ENCODE measurements at places on chromosomes 1 and 21.

- no peak for DNase-seq
These were observed 1.0 kb downstream of the ALDH4A1 start for GRCh38 chr1:18901147-18901951.

DNA sequence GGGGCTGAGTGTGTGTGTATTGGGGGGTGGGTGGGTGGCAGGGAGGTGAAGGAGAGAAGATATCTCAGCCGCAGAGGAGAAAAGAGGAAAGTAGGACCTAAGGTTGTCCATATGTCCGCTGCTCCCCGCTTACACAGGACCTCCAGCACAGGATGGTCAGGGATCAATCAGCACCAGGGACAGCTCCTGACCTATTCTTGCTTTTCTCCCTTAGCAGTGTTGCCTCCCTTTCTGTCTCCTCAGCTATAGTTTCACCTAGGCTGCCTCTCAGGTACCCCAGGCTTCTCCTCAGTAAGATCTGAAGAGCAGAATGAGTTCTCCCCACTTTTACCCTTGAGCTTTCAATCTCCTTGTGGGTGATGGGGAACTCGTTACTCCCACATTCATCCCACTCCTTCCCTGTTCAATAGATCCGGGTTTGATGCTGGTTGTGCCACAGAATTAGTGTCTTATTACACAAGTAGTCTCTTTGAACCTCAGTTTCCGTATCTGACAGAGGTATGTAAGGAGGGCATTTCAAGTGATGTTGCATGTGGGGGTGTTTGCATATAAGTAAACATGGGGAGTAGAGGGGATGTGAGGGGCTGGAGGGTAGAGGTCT lies 1.4 kb upstream of the DPH2 start:
- DNase-seq, result no peak

DNA sequence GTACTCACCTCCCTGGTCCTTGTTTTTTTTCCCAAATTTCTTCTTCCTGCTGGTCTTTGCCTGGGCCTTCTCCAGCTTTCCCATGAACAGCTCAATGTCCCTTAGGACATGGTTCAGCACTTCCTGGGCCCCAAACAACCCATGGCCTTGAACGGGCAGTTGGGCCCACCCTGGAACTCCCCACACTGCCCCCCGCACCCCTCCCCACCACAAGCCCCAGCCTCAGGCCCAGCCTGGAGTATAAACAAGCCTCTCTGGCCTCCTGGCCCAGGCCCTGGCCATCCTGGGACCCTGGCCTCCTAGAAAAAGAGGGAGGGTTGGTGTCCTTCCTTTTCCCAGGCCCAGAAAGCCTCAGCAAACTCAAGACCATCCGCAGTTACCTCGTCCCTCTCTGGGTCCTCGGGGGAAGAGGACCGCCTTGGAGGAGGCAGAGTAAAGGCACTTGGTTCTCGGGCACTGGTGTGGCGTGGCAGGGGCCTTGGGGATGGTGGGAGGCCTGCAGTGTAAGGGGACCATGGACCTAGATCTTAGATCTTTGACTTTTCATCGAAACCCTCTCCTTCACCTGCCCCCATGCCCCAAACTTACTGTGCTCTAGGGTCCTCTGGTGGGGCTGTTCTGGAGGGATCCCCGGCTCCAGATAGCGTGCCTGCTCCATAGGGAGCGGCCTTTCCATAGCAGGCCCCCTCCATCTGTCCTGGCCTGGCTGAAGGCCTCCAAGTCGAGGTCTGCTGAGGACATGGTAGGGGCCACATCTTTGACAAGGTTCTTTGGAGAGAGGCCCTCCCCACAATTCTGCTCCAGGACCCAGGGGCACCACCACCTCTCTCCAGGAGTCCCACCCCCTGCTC lies 5.6 kb downstream of the EPS8L3 start:
- DNase-seq, result no peak

DNA sequence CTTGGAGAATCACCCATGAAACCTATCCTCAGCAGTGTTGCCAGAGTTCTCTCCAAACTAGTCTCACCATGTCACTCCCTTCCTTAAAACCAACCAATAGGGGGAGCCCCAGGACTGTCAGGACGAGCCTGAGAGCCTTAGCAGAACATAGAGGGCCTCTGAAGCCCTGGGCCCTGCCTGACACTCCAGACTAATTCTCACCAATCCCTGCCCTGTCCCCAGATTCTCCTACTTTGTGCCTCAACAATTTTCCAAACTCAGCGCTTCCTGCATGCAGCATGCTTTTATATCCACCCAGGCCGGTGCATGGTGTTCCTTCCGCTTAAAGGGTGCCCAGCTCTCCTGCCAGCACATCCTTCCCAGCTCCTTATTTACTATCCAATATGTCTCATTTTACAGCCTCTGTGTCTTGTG lies 42.7 kb downstream of the HSD3B1 start:
- DNase-seq, result peak; percentile 83

- no peak for DNase-seq
These were observed 180.0 kb upstream of the NEGR1 start for GRCh38 chr1:72462186-72462905.

GRCh38 chr1:41650028-41650880 lies 165.8 kb upstream of the EDN2 start:
- DNase-seq, result no peak

- no peak for DNase-seq
These were observed 9.8 kb downstream of the PAX7 start for GRCh38 chr1:18640228-18641004.

DNA sequence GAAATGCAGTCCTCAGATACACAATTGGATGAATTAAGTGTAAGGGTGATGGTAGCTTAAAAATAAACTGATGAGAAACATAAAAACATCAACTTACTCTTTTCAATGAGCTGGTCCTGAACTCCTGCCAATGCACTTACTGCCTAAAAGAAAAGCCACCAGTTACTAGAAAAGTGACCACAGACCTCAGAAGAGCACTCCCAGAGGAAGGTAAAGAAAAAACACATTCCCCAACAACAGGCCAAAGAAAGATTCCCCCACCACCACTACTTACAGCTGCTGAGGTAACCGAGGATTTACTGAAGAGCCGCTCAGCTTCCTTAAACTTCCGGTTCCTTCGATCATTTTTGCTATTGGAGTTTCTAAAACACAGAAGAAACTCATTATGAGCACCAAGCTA lies 5.4 kb downstream of the MEAF6 start:
- DNase-seq, result no peak

DNA sequence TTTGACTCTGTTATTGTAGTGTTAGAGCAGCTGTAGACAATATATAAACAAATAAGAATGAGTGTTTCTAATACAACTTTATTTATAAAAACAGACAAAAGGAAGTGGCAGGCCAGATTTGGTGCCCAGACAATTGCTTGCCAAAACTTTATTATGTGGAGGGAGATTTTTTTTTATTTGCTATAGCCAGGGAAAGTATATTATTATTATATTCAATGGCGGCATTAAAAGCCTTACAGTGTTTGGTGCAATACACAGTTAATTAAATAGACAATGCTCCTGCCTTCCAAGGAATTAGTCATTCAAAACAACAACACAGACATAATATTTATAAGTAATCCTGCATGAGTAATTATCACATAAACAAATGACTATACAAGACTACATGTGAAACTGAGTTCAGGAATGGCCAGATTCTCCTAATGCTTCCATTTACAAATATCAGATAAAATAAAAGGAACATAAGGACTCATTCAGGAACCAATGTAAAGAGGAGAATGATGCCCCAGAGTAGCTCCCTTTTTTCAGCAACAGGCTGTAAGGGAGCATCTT lies 10.6 kb upstream of the RC3H1 start:
- DNase-seq, result no peak

DNA sequence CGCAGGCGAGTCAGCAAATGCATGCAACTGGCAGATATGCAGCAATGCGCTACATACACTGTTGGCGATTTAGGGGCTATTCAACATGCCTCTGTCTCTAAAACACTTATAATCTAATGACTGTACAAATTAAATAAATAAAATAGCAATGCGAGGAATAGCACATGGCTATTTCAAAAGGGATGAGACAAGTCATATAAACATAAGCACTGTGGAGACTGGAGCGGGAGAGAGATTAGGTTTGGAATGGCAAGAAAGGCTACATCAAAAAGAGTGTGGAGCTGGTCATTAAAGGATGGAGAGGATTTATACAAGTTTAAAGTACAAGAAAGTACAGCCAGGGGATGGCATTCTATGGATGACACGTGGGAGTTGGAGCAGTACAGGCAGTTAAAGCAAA lies 523.5 kb upstream of the CAMK1G start:
- DNase-seq, result no peak

DNA sequence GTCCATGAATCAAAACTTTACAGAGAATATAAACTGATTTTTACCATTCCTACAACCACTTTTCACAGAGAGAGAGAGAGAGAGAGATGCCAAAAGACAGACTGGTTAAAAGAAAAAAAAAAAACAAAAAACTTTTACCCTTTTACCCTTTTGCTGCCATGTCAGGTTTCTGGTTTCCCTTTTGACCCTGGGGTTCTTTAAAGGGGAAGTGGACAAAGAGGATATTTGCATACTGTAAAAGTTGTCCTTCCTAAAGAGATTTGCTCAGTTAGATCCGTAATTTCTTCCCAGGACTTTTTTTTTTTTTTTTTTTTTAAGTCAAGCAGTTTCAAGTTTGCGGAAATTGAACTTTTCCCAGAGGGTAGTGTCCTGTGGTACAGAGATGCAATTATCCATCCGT lies 287.8 kb upstream of the RGS18 start:
- no peak for DNase-seq

- no peak for DNase-seq
These were observed 33.4 kb downstream of the FAM78B start for GRCh38 chr1:166133276-166133841.

- DNase-seq, result no peak
These were observed 34.1 kb downstream of the EGLN1 start for GRCh38 chr1:231387770-231388669.

DNA sequence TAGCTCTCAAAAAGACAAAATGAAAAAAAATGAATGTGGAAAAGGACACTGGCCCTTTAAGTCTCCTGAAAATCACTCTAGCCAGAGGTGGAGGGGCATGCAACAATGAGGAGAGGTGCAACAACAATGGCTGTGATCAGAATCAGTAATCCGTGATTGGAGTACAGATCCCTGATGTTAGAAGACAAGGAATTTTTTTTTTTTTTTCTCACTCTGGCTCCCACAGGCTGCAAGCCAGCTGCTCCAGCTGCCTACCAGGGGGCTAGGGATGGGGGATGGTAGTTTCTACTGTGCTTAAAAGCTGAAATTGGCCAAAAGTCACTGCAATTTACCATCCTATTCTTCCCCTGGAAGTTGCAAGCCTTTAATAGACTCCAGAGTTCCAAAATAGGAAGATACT lies 54.5 kb downstream of the STYXL2 start:
- DNase-seq, result no peak

DNA sequence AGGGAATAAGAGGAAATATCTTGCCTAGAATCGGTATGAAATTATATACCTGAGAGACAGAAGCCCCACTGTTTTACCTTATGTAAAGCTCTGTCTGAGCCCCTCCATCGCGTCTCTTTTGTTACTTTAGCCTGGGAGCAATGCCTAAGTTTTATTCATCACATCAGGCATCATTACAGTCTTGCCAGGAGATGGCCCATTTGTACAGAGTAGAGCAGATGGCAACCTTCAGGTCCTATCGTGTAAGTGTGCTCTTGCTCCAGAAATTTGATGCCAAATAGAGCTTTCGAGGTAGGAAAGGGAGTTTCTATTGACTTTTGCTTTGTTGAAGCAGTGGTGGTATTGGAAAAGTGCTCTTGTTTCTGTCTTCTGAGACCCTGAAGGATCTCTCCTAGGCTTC lies 24.9 kb downstream of the CFAP126 start:
- no peak for DNase-seq

- no peak for DNase-seq
These were observed 131.2 kb downstream of the TRABD2B start for GRCh38 chr1:47865881-47866535.

GRCh38 chr1:114707604-114708003 lies 9.0 kb downstream of the NRAS start:
- no peak for DNase-seq

GRCh38 chr1:183368213-183369108 lies 49.7 kb downstream of the NMNAT2 start:
- no peak for DNase-seq

- no peak for DNase-seq
These were observed 2.2 kb downstream of the TOMM40L start for GRCh38 chr1:161228032-161228431.

- DNase-seq, result no peak
These were observed 2.3 kb downstream of the ANP32E start for GRCh38 chr1:150233359-150234308.

GRCh38 chr1:171173069-171173468 lies 12.0 kb upstream of the FMO2 start:
- no peak for DNase-seq

- peak; percentile 34 for DNase-seq
These were observed 441 bp downstream of the YARS1 start for GRCh38 chr1:32816676-32817158.

DNA sequence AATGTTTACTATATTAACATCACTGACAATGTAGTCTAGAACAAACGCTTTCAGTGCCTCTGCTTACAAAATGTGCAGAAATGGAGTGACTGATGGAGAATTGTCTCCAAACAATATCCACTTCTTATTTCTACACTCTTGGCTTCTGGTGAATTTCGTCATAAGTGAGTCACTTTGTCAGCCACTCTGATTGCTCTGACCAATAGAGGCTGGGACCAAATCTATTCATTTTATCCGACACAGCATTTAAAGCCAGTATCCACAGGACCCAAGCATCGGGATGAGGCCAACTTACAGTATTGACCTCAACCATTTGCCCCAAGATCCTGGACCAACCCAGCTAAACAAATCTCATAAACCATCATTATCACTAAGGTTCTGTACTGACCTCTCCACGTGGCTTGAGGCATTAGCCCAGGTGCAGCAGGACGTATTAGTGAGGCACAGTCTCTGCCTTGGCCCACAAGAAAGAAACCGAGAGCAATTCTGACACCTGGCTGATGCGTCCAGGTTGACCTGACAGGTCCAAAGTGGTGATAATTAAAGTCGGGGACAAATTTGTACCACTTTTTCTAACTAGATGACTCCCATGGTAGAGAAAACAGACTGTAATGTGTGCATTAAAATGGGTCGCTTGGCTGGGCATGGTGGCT lies 53.3 kb upstream of the ERO1B start:
- DNase-seq, result no peak

DNA sequence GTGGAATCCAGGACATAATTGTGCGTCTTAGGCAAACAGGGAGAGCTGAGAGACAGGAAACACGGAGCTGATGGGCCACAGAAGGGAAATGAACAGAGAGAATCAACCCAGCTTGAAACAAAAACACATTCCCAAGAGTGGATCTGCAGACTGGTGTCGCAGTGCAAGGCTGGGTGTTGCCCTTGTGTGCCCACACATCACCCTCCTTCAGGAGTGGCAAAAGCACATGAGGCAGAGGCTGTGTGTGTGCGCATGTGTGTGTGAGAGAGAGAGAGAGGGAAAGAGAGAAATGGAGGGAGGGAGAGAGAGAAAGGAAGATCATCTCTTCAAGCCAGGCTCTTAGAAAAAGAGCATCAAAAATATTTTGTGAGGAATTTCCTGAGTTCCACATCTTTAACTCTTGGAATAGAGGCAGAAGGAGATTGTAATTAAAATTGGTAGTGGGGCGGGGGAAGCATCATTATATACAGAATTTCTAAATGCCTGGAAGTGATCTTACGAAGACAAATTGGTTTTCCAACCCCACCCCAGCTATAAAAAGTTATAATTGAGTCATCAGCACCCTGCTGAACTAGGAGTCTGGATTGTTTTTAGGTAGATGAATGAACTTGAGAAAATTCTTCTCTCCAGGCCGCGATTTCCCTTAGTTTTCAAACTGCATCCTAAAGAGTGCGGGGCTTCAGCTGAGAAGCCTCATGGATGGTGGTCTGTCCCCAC lies 480.7 kb downstream of the NPHP4 start:
- no peak for DNase-seq

GRCh38 chr1:213231795-213232231 lies 180.8 kb downstream of the RPS6KC1 start:
- no peak for DNase-seq

- no peak for DNase-seq
These were observed 471.1 kb upstream of the VAMP3 start for GRCh38 chr1:7299994-7300393.

Measured in SHP77 (cell line).